ENCODE measurements at places on chromosomes 5 and 9.

DNA sequence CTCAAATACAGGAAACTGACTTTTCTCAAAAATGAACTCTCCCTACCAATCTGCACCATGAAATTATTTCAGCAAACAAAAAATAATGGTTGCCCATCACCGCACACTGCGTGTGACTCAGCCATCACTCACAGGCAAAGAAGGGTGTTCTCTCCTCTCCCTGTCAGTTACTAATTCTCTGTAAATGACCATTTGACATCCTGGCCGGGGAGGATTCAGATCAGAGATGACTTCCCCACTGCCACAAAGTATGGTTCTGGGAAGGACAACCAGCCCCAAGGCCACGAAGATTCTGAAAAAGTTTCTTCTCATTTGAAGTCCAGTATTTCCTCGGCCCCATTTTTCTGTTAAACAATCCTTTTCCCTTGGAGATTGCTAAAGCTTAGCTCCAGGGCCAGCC lies 199.4 kb downstream of the AUH start:
- peak; percentile 6 for DNase-seq

GRCh38 chr9:95143591-95144561 lies 173.6 kb downstream of the FANCC start:
- DNase-seq = peak; percentile 77

DNA sequence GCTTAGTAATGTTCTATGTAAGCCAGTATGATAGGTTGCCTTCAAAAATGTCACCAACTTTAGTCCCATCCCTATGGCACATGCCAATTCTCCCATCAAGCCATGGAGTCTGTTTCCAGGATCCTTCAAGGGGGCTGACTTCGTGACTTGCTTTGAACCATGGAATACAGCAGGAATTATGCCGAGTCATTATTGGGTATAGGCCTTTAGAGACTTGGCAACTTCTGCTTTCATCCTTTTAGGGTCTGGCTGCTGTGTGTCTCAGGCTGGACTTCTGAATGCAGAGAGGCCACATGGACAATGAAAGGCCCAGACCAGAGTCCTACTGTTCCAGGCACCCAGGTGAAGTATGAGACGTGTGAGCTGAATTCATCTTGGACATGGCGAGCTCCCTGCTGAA lies 109.8 kb downstream of the DENND1A start:
- no peak for DNase-seq

DNA sequence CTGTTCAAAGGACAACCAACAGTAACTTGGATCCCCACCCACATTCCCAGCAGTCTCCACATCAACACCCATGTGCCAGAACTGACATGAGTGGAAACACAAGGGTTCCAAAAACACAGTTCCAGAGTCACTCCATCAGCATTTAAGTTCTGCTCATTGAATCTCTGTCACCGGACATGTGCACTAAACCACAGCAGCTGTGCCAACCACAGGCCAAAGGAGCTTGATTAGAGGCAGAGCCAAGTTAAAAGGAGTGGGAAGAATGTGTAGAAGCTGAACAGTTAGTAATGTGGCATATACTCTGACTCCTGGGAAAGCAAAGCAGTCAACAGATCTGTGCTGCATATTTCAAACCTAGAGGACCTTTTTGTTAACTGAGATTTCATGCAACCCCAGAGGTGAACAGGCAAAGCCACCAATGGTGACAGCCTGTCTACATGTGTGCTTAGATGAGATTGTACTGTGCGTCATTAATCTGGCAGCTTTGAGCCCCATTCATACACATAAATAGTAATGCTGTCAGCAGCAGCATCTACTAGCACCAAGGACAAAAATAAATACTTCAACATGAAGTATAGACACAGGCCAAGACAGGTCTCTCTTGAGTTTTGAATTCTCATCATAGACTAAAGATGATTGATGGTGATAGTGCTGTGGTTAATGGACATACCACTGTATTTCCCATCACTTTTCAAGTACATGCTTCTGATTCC lies 16.4 kb upstream of the FST start:
- no peak for DNase-seq

GRCh38 chr9:95879591-95879990 lies 4.1 kb downstream of the ERCC6L2 start:
- no peak for DNase-seq

DNA sequence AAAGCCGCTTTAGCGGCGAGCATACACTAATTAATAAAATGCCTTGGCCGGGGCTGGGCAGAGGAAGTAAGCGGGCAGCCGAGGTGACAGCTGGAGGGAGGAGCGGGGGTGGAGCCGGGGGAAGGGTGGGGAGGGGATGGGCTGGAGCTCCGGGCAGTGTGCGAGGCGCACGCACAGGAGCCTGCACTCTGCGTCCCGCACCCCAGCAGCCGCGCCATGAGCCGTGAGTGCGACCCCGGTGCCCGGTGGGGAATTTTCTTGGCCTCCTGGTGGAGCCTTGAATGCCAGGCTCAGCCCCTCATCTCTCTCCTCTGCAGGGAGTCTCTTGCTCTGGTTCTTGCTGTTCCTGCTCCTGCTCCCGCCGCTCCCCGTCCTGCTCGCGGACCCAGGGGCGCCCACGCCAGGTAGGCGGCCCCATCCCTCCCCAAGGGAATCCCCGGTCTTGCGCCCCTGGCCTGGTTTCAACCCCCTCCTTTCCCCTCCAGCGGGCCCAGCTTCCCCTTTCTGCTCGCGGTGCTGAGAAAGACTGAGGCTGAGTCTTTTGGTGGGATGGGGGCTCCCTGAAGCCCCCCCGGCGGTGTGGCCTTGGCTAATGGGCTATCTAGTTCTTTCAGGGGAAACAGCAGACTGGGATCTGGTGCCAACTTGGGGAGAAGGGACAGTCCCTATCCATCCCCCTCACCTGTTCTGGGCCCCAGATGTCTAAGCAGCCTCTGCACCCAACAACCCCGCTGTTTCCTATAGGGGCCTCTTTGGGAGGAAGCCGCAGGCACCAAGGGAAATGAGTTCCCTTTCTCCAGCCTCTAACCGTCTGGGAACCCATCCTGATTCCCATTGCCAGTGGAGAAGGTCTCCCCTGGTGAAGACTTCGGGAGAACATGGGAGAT lies at the start of gene PTGS1:
TSS of gene PTGS1 (plus strand) at position 156 of the 887 bp plus-strand sequence. CDS start at position 217, 61 bp downstream.
- peak; percentile 68 for DNase-seq

DNA sequence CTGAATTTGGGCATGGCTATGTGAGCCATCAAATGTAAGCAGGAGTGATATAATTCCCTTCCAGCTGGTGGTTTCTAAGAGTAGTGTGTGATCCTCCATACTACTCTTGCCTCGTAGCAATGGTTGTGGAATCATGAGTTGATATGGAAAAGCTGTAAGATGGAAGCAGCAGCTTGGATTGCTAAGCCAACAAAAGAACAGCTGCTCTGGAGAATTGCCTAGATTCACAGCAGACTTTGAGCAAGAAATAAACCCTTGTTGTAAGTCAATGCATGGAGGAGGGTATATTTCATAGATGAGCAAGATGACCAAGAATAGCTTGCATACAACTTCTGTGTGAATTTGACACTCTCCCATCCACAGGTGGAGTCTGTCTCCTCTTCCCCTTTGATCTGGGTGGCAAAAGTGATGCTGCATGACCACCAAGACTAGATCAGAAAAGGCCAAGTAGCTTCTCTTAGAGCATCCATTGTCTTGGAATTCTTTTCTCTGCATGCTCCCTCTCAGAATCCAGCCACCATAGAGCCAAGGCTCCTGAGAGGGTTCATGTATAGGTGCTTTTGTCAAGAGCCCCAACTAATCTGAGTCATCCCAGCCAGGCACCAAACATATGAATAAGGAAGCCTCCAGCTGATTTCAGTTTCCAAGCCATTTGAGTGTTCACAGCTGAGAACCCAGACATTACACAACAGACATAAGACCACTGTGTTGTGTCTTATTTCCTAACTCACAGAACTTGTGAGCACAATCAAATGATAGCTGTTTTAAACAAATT lies 79.0 kb downstream of the PRLR start:
- no peak for DNase-seq

GRCh38 chr5:179377421-179378115 lies 32.3 kb upstream of the ADAMTS2 start:
- DNase-seq = no peak

GRCh38 chr5:66015196-66015960 lies 89.0 kb downstream of the ERBIN start:
- DNase-seq = no peak

DNA sequence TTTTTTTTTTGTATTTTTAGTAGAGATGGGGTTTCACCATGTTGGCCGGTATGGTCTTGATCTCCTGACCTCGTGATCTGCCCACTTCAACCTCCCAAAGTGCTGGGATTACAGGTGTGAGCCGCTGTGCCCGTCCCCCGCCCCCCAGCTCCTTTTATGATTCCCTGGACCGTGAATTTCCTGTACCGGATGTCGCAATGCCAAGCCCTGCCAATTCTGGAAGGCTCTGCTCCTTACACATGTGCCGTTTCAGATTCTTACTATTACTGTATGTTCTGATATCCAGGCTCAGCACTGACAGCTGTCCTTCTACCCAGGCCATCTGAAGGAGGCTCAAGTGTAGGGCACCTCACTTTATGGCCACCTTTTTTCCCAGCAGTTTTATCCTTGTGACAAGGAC lies 100.1 kb downstream of the PLCXD3 start:
- no peak for DNase-seq

DNA sequence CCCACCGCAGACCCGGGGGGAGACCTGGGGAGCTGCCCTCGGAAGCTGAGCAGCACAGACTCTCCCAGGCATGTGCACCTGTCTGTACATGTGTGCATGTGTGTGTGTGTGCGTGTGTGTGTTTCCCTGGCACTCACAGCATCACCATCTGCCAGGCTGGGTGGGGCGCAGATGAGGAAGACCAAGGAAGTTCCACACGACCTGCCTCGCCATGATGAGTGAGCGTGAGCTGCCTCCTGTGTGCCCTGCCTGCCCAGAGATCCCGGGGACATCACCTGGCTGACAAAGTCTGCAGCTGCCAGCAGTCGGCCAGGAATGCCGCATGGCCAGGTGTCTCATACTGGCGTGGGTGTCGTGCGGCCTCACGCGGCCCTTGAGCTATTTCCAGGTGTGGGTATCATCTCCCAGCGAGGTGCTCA lies 4.0 kb upstream of the GPSM1 start:
- peak; percentile 31 for DNase-seq

DNA sequence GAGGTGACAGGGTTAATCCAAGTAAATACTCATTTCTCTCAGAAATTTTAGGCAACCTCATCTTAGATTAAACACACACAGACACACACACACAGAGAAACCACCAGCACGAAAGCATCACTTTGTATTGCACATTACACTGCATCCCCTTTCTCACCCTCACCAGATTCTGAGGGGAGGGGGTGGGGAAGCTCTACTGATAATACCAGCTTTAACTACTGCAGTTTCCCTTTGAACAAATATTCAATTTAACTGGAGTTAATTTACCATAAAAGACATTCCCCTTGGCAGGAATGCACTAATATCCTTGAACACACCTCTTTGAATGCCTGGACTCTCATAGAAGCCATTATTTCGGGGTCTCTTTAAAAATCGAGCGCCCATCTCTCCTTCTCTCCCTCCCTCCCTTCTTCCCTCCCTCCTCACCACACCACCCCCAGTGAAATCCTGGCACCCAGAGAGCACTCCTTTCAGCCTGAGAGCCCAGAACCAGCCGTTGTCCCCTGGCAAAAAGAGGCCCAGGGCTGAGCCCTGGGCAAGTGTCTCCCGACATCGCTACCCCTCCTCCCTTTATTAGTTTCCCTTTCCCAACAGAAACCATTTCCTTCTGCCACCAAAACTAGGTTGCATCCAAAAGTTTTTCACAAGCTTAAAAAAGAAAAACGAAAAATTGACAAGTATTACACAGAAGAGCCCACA lies 2.8 kb upstream of the NFIB start:
- DNase-seq = no peak

GRCh38 chr5:142420561-142421227 lies 95.9 kb upstream of the SPRY4 start:
- no peak for DNase-seq

DNA sequence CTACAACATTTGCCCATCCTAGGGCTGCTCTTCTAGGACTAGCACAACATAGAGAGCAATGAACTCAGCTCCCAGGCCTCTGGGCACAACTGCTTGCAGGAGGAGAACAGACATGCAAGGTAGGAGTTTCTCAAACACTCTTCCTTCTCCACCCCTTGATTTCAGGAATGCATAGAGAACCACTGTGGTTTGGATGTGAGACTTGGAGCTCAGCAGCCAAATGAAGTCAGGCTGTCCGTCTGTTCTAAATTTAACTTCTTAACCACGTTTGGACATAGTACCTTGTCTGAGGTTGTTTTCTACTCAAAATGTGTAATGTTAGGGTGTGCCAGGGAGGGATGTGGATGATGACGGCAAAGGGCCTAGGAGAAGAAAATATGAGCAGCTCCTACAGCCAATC lies 515.1 kb upstream of the TNC start:
- DNase-seq = no peak

- no peak for DNase-seq
These were observed 110.2 kb downstream of the PJA2 start for GRCh38 chr5:109299557-109299956.

DNA sequence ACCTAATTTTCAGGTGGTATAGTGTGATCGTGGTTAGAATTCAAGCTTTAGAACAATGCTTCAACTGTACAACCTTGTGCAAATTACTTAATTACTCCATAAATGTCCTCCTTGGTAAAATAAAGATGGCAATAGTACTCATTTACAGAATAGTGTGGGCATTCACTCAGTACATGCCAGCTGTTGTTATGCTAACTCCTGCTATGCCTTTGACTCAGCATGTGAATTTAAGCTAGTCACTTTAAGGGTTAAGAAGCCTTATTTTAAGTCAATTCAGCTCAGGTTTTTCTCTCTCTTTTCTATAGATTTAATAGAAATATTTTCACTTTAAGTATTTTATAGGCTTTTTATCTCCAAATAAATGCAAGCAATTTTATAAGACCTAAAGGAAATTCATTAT lies 335.6 kb upstream of the ITGA1 start:
- no peak for DNase-seq

DNA sequence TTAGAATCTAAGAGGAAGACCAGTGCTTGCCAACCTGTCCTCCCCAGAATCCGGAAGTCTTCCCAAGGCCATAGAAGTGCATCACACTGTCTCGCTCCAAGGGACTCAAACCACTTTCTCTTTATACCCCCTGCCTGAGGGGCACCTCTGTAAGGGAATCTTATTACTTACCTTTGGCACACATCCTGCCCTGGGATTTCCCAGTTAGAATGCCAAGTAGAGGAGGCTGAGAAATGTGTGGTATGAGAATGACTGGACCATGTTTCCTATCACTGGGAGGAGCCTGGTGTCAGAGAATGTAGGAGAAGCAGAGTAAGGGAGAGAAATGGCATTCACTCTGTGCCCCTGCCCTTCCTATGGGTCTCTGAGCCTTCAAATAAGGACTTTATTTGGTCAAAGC lies 85.8 kb downstream of the AOPEP start:
- DNase-seq = no peak

- DNase-seq = no peak
These were observed 36.0 kb downstream of the HMGXB3 start for GRCh38 chr5:150036513-150036912.

Measured in transverse colon (tissue), 4 donors.